ENCODE measurements at places on chromosomes 13 and 19.

DNA sequence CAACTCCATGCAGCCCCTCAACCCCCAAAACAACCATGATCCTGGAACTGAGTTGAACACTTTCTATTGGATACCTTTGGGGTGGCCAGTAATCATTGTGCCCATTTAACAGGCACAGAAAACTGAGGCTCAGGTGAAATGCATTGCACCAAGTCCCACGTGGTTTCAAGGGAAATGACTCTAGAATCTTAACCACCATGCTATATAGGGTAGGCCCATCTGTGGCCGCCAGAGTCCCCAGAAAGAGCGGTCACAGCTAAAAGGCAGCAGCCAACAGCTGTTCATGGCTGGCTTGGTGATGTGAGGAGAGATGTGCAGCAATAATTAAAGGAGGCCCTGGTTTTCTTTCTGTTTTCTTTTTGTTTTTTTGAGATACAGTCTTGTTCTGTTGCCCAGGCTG, 2.6 kb downstream of the CNN1 start:
- no peak for DNase-seq

- no peak for DNase-seq
These were observed 8.8 kb downstream of the STK11 start for GRCh38 chr19:1214299-1214861.

DNA sequence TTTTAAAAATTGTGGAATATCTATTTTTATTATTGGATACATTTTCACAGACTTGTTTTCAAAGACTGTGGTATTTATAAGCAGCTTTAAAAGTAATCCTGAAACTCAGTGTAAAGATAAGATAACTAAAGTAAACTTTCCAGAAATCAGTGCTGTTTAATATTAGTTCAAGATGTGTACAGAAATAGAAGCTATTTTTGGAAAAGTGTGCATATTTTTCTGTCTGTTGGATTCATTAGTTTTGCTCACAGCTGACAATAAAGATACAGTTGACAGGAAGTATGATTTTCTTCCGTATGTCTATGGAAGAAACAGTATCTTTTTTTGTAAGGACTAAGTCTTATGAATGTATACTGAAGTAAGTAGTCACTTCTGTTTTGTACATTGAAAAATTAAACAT, 85.9 kb downstream of the GJA3 start:
- no peak for DNase-seq

DNA sequence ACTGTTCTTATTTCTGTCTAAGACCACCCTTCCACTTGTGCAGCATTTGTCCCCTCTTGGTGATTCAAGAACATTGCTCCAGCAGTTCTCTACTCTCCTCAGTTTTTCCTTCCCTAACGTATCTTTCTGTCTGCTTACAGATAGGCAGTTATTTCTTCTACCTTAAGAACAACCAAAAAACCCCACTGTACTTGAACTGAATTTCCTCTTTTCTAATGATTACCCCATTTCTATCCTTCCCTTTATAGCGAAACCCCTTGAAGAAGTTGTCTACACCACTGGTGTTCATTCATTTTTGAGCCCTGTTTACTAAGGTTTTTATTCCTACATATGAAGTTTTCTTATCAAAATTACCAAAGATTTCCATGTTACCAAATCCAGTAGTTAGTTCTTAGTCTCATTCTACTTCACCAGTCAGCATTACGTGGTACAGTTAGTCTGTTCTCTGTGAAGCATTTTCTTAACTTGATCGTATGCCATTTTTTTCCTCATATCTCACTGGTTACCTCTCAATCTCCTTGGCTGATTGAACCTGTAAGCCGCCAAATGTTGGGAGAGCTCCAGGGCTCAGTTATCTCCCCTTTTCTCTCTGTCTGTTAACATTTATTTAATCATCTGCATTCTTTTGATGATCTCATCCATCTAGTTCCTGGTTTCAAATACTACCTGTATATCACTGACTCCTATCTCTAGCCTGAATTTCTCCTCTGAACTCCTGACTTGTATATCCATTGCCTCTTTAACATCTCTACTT, 9.0 kb downstream of the LSM14A start:
- no peak for DNase-seq

DNA sequence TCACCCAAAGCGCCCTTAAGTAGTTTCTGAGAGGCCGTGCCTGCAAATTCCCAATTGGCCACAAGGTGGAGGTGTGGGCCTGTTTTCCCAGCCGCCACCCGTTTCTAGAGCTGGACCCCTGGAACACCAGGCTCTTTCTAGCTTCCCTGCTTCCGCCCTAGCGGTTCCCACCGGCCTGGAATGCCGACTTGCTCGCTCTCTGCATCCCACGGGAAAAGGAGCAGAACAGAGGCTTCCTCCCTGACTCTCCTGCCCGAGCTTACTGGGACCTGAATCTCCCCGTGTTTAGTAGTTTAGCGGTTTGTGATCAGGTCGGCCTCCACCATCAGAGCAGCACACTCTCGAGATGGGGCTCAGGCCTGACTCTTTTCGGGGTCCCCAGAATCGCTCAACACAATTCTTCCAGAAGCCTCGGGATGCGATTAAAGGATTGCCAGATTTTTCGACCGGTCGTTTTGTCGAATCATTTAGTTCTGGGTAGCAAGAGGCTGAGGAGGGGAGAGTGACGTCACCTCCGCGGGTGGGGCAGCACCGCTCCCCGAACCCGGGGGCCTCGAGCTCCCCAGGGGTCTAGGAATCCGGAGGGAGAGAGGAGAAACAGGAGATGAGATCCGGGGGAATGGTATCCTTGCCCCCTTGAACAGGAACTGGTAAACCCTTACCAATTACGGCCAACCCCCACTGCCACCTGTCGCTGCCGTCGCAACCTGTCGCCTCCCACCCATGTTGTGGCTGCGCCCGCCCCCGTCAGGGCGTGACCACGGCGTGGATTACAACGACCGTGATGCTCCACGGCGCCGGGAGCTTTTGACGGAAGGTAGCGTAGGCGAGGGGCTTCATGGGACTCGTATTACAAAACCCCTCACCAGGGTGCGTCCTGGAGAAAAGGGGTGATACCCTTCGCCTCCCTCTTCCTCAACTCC, 8.0 kb downstream of the NAPSA start:
- DNase-seq: peak; percentile 85

DNA sequence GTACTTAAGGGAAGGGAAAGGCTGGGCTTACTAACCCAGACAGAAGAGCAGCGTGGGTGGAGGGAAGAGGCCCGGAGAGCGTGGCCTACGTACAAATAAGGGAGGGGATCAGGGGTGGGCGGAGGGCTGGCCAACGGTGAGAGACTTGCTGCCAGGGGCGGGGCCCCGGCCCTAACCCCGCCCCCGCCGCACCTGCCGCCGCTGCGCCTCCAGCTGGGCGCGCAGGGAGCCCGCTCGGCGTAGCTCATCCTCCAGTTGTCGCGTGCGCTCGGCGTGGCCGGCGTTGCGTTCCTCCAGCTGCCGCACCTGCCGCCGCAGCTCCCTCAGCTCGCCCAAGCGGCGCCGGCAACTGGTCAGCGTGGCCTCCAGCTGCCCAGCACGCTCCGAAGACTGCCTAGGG, 5.7 kb downstream of the HOOK2 start:
- DNase-seq: peak; percentile 72

GRCh38 chr19:11279505-11280236, 16.3 kb upstream of the TSPAN16 start:
- no peak for DNase-seq

GRCh38 chr13:23506071-23506806, 64.0 kb upstream of the TNFRSF19 start:
- peak; percentile 58 for DNase-seq

DNA sequence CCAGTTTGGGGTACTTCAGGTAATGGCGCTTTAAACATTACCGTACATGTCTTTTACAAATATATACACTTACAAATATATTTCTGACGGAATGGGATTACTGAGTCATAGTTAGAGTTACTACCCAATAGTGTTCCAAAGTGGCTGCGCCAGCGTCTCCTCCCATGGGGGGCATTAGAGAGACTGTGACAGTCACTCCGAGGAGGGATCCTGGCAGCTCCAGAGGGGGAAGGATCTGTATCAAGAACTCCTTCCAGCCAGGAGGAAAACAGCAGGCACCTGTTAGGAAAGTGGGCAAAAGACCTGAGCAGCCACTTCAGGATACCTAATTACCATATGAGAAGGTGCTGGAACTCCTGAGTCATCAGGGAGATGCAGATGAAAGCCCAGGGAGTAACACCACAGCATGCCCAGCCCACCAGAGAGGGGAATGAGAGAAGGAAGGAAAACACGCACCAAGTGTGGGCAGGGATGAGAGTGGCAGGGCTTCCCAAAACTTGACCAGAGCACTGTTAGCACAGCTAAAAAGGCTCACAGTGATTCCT, 52.9 kb downstream of the SLC7A9 start:
- DNase-seq: no peak

GRCh38 chr19:44346556-44346955, 9.9 kb downstream of the ZNF112 start:
- DNase-seq: no peak

GRCh38 chr19:6531163-6531955, 533 bp downstream of the TNFSF9 start:
- DNase-seq: no peak

DNA sequence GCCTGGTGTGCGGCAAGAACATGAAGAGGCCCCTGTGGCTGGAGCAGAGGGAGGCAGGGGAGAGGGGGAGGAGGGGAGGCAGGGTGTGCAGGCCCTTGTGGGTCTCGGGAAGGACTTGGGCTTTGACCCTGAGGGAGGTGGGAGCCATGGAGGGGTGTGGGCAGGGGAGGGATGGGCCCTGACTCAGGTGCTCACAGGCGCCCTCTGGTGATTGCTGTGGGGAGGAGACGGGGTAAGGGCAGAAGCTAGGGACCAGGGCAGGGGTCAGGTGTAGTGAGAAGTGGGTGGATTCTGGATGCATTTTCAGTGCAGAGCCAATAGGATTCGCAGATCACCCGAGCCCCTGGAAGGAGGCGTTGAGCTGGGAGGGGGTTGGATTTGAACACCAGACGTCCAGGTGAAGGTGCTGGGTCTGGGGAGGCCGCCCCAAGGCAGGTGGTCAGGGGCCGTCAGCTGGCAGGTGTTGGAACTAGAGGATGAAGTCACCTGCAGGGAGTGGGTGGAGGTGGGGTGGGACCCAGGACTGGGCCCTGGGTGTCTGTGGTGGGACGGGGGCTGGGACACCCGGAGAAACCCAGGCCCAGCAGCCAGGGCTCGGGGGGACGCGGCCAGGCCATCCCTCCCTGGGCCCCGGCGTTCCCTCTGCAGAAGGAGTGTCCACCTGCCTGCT, 185.4 kb downstream of the KDM4B start:
- peak; percentile 65 for DNase-seq

GRCh38 chr19:54364775-54365257, at the start of gene LAIR1:
LAIR1 (minus strand) TSS chr19:54364931; CDS start chr19:54364804, 127 bp downstream.
- DNase-seq: no peak

GRCh38 chr13:99165753-99166587, 34.7 kb upstream of the UBAC2 start:
- no peak for DNase-seq

- no peak for DNase-seq
These were observed 12.9 kb downstream of the TBC1D4 start for GRCh38 chr13:75469047-75469446.

DNA sequence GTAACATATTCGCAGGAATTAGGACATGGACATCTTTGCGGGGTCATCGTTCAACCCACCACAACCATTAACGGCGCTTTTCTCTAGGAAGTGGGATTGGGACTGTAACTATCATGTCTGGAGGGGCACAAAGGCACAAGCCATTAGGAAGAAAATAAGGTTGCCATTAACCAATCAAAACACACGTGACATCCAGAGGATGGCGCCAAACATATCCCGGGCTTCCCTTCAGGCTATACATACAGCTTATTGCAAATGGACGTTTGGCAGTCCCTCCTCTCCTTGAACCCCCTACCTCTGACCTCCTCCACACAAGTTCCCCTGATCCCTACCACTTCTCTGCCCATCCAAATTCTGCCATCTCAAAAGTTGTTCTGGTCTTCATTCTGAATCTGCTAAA, 26.6 kb upstream of the GSX1 start:
- DNase-seq: no peak

DNA sequence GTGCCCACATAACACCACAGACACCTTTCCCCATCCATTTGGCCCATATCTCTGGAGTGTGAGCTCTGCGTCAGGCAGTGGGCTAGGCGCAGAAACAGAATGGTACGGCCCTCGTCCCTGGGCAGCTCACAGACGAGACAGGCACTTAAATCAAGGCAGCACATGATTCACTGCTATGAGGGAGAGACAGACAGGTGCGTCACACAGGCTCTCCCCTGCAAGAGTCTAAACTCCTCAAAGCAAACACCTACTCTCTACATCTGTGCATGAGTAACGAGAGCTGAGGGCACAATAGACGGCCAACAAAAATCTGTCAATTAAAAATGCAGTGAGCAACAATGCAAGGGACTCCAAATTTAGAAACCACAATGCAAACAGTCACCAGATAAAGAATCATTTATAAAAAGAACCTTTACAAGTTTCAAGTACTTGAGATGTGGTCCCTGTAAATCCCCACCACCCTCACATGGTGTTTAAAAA, 348.9 kb downstream of the UQCRFS1 start:
- DNase-seq: no peak

DNA sequence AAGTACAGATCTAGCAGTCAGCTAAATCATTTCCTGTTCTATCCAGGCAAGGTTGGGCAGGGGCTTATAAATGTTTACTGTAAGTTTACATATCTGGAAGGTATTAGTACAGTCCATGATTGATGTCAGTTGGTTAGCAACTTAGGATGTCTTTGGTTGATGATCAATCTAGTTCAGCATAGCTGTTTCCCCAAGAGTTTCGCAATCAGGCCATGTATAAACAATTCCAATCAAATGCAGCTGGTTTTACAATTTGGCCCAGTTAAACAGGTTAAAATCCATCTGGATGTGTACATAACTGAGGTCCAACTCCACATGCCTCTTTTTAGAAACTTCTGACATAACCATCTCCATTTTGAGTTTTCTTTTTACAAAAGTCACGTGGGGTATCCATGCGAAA, 6.9 kb downstream of the ZNF221 start:
- DNase-seq: no peak

GRCh38 chr19:1998712-1999708, 16.5 kb downstream of the BTBD2 start:
- no peak for DNase-seq

GRCh38 chr19:40907968-40908735, 26.1 kb upstream of the CYP2A7 start:
- no peak for DNase-seq

DNA sequence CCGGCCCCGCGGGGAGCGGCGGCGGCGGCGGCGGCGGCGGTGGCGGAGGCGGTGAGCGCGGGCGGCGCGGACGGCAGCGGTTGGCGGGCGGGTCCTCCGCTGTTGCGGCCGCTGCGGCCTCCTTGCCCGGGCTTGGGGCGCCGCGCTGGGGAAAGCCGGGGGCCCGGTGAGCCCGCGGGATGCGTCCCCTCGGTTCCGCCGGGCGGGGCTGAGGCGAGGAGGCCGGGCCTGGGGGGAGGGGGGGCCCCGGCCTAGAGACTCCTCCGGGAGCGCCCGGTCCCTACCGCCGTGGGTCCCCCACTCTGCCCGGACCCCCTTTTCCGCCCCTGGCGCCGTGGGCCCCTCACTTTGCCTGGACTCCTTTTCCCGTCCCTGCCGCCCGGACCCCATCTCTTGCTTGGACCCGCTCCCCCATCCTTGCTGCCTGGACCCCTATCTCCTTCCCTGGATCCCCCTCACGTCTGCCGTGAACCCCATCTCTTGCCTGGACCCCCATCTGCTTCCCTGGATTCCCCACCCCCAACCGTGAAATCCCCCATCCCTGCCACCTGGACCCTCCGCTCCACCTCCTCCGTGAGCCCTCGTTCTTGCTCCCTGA, 28.6 kb upstream of the NDUFS7 start:
- no peak for DNase-seq
